ENCODE measurements at places on chromosomes 7 and 10.

- no peak for DNase-seq
Observed at GRCh38 chr7:5265320-5266190, 17.2 kb upstream of the SLC29A4 start.

- DNase-seq = peak; percentile 79
Observed at GRCh38 chr10:133079836-133080682, 7.7 kb upstream of the ADGRA1 start.

- no peak for DNase-seq
Observed at GRCh38 chr7:43591558-43592180, 8.8 kb downstream of the STK17A start.

DNA sequence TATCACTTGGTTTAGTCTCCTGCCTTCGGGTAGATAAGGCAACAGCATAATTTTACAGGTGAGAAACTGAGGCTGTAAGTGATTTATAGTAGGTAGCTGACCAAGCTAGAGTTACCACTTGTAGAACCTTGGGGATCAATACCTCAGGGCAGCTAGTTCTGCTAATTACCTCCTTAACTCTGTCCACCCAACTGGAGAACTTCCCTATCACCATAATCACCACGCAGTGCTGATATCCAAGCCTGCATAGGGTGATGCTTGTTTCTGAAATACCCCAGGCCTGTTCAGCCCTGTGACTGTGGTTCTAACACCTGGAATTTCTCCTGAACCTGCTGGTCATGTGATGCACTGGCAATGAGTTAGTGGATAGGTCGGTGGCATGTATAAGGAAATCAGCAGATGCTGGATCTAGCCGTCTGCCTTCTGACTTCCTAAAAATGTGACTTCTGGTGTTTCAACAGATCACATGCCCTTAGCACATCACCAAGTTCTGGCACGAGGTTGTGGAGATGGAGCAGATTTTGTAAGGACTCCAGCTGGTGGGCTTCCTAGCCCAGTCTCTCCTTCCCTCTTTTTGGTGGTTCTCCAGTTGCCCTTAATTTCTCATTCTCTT is 15.3 kb downstream of the PLAU start:
- no peak for DNase-seq

DNA sequence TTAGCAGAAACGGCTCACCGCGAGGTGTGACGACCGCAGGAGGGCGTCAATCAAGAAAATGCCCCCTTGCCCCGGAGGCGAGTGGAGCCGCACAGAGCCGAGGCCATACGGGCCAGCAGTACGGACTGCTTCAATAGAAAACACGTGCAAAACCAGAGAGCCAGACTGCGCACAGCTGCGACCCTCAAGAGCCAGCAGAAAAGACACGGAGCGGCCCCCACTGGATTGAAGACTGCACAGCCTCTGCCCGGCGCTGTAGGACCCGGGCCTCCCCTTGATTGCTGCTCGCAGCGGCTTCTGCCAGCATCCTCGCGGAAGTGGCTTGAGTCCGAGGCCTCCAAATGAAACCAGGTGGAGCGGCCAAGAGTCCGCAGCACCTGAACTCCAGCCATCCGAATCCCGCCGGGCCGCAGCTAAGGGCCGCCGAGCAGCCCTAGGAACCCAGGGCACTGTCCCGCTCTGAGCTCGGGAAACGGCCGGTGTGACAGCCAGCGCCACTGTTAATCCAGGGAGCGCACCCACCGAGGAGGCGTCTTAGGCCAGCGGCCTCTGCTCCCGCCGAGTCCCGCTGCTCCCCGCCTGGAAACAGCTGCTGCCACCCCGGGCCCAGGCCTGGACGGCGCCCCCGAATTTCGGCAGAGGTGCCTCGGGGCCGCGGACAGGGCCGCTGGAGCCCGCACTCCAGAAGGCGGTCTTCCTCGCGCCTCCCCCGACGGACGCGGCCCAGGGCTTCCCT is 660 bp upstream of the HHEX start:
- peak; percentile 55 for DNase-seq

- DNase-seq = no peak
Observed at GRCh38 chr7:131606346-131607290, 50.2 kb upstream of the PODXL start.

DNA sequence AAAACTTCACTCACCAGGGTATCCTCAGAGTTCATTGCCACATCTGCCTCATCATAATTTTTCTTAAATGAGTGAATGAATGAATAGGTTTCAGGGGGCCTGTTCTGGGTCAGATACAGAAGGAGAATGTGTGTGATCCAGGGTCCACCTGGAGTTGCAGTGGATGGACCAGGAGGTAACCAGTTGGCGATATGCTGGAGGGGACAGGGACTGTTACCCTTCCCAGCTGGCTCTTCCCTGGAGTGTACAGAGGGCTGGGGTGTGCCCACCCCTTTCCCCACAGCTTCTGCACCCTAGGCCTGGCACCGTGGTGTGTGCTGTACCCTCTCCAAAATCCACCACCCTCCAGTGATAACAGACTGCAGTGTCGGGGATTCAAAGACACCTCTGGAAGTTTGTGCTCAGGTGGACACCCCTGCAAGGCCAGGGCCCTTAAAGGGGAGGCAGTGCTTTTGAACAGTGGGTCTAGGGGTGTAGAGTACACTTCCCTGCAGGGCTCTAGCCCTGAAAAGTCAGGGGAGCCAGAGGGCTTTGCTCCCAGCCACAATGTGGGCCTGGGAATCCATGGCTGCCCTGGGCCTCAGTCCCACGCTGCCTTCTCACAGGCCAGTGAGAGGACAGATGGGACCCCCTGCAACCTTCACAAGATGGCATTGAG is 134.4 kb upstream of the UNC5B start:
- peak; percentile 3 for DNase-seq

- no peak for DNase-seq
Observed at GRCh38 chr10:78212060-78212785, 178.6 kb downstream of the RPS24 start.

DNA sequence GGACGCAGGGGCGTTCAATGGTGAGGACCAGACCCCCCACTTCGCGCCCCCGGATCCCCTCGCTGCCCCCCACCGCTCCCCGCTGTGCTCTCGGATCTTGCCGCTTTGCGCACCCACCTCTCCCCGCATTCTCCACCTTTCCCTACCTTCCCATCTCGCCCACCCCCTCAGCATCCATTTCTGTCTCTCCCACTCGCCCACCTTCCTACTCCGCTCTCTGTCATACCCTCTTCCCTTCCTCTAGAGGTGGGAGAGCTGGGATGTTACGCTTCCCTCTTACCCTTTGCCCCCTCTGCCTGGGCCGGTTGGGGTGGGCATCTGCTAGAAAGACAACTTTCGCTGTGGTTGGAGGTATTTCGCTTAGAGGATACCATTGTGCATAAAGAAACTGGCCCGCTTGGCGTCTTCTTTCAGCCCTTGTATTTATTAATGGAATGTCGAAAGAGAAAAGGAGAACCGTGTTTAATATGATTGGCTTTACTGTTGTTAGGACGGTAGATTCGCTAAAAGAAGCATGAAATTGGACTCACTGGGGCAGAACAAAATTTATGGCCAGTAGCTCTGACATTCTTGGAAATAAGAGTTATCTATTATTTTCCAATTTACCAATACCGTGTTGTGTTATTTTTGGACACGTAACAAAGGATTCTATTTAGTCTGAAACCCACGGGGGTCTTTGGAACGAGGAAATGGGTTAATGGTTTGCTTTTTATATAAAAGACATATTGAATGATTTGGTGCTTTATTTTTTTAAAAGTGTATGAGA is 873 bp downstream of the PRKAR2B start:
- peak; percentile 15 for DNase-seq

GRCh38 chr10:28520346-28520745 is 12.6 kb upstream of the WAC start:
- no peak for DNase-seq

Measured in WTC11 (cell line).